Endothelial cell of umbilical vein (primary cell): ENCODE measurements at places on chromosomes 16 and 17. TPM values are rescaled to one million over a fixed set of nuclear protein-coding genes. Genes with fewer than 3 reads are reported as not detected.
A peak's percentile ranks its signal among the peaks of the same experiment; 100 is the strongest.

ITGB4 gene
- 4.1 and 4.2 TPM in 2 replicates for total RNA-seq

TPSB2 gene
- total RNA-seq = not detected in 2 replicates

PLCG2 gene
- total RNA-seq = 9.6 and 13.6 TPM in 2 replicates

LPO gene
- total RNA-seq = not detected in 2 replicates

CHAD gene
- total RNA-seq = not detected in 2 replicates

CDRT15L2 gene
- total RNA-seq = not detected in 2 replicates

ABCA6 gene
- 16.8 and 30.5 TPM in 2 replicates for total RNA-seq

MAP3K14 gene
- 7.9 and 9.8 TPM in 2 replicates for total RNA-seq

PERCC1 gene
- not detected in 2 replicates for total RNA-seq

- H3K4me3 ChIP-seq = no peak overlapping the region
- peaks cover 9% of the 10 kb centered on the region for H3K4me1 ChIP-seq
- H3K27me3 ChIP-seq = peaks cover under 1% of the 10 kb centered on the region
- H3K36me3 ChIP-seq = no peaks in the 10 kb centered on the region
Observed at GRCh38 chr17:32909787-32910369, 18.1 kb upstream of the TMEM98 start.

DNA sequence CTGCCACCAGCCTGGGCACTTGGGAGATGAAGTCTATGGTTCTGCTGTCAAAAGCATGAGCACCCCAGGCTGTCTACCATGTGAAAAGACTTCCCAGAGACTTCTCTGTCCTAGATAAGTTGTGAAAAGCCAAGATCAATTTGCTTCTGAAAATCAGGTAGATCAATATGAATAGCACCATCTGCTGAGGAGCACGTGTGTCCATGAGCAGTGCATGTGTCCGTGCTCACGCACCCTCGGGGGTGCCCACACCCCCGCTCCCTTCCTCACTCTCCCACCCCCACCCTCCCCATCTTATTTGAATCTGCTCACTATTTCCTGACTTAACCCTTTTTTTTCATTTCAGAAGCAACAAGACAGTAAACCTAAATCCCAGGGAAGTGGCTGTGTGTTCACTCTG lies 238.3 kb upstream of the SDK2 start:
- no peak for DNase-seq
- H3K27me3 ChIP-seq = no peaks in the 10 kb centered on the region
- no peaks in the 10 kb centered on the region for H3K4me1 ChIP-seq
- no peak overlapping the region for H3K4me3 ChIP-seq

DNA sequence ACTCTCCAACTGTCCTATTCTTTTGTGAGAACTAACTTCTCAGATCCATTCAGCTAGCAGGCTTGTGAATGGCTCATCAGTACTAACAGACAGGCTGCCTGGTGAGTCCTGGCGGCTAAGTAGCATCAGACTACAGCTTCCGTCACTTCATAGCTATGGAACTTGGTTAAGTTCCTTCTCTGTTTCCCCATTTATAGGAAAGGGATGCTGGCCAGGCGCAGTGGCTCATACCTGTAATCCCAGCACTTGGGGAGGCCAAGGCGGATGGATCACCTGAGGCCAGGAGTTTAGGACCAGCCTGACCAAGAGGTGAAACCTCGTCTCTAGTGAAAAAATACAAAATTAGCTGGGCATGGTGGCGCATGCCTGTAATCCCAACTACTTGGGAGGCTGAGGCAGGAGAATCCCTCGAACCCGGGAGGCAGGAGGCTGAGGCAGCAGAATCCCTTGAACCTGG lies 49.9 kb upstream of the TANGO6 start:
- H3K4me1 ChIP-seq = no peaks in the 10 kb centered on the region
- no peak overlapping the region for H3K27ac ChIP-seq
- no peak for DNase-seq
- H3K36me3 ChIP-seq = no peaks in the 10 kb centered on the region
- no peak overlapping the region for H3K4me3 ChIP-seq

- H3K36me3 ChIP-seq = no peaks in the 10 kb centered on the region
- H3K4me3 ChIP-seq = no peak overlapping the region
- DNase-seq = peak; percentile 31
- no peaks in the 10 kb centered on the region for H3K4me1 ChIP-seq
- H3K27me3 ChIP-seq = no peaks in the 10 kb centered on the region
- no peak overlapping the region for H3K27ac ChIP-seq
Observed at GRCh38 chr17:81371910-81372760, 23.1 kb upstream of the BAHCC1 start.

DNA sequence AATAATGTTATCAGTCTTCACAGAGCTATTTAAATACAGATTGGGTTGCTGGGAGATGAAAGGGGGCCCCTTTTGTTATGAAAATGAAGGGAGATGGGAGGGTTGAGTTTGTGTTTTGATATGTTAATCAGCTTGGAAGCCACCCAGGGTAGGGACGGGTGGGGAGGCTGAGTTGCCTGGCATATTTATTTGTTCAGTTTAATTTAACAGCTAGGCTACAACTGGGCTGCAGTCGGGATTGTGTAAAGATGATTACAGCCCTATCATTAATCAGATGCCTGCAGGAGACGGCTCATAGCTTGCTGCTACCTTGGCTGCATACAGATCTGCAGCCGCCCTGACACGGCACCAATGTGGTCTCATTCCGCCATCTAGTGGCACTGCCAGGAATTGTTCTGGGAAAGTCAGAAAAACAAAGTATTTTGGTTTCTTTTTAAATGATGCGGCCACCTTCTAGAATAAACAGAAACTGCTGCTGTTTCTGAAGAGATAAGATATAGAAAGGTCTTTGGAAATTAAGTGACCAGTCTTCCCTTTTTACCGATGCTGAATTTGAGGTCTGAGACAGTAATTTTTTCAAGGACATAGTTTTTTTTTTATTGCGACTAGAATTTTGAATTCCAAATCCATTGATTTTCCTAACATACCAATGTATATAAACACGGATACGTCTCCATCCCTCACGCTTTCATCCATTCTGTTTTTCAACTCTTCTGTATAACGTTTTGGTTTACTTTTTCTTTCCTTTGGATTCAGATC lies 458.0 kb upstream of the ASIC2 start:
- H3K36me3 ChIP-seq = no peaks in the 10 kb centered on the region
- DNase-seq = peak; percentile 64
- H3K4me1 ChIP-seq = no peaks in the 10 kb centered on the region

- no peak overlapping the region for H3K27ac ChIP-seq
Observed at GRCh38 chr17:21208352-21208751, 5.6 kb downstream of the TMEM11 start.

DNA sequence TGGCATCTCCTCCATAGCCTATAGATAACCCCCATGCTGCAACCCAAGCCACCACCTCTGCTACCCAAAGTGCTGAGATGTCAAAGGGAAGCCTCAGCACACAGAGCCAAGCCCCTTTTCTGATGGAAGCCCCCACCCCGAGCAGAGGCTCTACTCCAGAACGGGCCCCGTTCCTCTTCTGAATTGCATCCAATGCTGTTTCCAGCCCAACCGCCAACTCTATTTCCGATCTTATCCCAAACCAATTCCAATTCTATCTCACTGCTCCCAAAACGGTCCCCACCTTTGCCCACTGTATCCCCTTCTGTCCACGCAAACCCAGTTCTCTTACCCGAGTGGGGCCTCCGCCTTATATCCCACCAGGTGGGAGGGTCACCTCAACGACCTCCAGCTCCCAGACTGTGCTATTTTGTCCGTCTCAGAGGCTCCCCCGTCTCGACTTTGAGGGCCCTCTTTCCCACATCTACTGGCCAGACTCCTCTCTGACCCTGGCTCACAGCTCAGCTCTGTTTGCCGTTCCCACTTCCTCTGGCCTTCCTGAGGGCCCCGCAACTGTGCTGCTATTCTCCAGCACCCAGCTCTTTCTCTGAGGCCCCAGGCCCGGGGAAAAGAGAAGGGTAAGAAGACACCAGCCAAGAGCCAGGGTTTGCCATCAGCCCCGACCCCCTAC lies 487 bp downstream of the SRL start:
- peaks cover 7% of the 10 kb centered on the region for H3K4me1 ChIP-seq
- no peak overlapping the region for H3K4me3 ChIP-seq
- H3K36me3 ChIP-seq = no peaks in the 10 kb centered on the region
- no peaks in the 10 kb centered on the region for H3K27me3 ChIP-seq
- no peak overlapping the region for H3K27ac ChIP-seq

DNA sequence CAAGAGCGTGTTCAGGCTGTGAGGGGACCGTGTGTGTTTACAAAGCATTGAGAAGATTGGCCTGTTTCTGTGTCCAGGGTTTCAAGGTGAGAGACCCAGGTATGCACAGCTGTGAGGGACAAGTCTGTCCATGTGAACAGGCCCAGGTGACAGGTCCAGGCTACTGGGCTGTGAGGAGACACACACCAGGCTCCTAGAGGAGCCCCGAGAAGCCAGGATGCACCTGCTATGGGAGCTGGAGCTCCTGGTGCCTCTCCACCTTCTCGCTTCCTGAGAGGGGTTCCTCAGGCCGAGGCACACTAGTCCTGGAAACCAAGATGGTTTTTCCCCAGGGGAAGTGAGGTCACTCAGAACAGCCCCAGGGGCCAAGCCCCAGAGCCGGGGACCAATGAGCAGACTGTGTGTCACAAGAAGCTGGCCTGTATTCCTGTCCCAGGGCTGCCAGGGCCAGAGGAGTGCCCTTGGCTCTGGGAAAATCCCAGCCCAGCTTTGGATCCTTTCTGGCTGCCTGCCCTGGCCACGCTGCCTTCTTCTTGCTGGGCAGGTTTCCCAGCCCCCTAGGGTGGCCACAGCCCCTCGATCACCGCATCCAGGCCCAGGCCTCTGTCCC lies 153.4 kb upstream of the PLCG2 start:
- no peak overlapping the region for H3K4me3 ChIP-seq
- H3K27ac ChIP-seq = peak overlapping the region; percentile 90
- peak; percentile 96 for DNase-seq
- H3K4me1 ChIP-seq = peaks cover 31% of the 10 kb centered on the region

DNA sequence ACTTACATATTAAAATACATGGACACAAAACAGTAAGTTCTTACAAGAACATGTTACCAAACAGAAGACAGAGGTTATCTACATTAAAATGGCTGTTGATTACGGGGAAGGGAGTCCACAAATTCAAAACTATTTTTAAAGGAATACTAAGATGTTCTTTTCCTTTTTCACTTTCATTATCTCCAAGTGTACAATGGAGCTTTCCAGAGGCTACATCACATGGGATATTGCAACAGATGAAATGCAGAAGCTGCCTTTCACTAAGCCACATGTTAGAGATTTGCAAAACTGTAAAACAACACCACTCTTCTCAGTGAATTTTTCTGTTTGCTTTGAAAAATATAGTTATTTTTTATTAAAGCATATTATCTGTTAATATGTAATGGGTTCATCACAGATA lies 53.6 kb downstream of the XPO6 start:
- peaks cover 9% of the 10 kb centered on the region for H3K36me3 ChIP-seq
- no peak overlapping the region for H3K4me3 ChIP-seq
- no peak overlapping the region for H3K27ac ChIP-seq
- H3K4me1 ChIP-seq = no peaks in the 10 kb centered on the region
- no peak for DNase-seq

- no peaks in the 10 kb centered on the region for H3K36me3 ChIP-seq
- no peaks in the 10 kb centered on the region for H3K27me3 ChIP-seq
- no peak overlapping the region for H3K27ac ChIP-seq
- H3K4me3 ChIP-seq = no peak overlapping the region
- DNase-seq = no peak
Observed at GRCh38 chr16:77692612-77693011, 29.7 kb upstream of the NUDT7 start.

DNA sequence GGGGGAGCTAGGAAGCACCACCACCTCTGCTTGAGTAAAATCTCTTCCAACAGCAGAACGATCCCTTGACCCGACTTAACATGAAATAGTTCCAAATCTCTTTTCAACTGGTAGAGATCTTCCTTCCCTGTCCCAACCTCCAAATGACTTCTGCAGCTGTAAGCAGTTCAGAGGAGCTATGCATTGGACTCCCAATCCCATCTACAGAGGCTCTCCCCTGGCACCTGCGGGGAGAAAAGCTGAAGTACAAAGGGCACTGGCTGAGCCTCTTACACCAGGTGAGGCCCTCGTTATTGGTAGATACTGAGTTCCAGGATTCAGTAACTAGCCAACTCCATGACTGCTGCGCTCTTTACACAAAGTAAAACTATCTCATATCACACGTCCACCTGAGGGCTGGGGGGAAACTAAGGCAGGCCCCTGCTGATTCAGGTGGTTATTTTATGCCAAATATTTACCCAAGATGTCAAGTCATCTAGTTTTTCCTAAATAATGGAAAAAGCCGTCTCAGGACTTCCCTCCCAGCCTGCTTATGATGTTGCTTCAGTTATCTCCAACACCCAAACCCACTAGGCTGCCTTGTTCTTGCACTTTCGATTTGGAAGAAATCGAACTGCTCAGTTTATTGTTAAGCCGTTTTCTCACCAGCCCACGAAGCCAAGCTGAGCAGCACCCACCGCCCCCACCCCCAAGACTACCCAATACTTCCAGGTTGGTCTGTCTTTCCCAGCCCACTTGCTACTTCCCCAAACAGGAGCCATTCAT lies 3.2 kb downstream of the ACTG1 start:
- H3K27ac ChIP-seq = no peak overlapping the region
- H3K27me3 ChIP-seq = no peaks in the 10 kb centered on the region
- H3K4me1 ChIP-seq = peaks cover 20% of the 10 kb centered on the region
- peak; percentile 29 for DNase-seq
- peaks cover 24% of the 10 kb centered on the region for H3K36me3 ChIP-seq

DNA sequence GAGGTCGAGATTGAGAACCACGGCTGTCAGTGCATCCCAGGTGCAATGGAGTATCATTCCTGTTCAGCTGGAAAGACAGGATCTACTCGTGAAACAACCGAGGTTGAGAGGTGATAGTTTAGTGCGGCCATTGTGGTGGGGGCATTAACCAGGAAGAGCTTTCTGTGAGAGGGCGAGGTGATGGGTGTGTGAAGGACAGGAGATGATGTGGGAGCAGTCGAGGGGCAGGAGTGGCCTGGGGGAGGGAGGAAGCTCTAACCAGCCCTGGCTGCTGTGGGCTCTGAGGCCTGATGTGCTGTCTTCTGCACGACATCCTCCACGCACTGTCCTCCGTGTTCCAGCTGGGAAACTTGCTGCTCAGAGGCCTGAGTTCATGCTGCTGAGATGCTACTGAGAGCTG lies 22.0 kb downstream of the GOSR2 start:
- H3K4me1 ChIP-seq = peaks cover 11% of the 10 kb centered on the region
- no peak overlapping the region for H3K4me3 ChIP-seq
- H3K27ac ChIP-seq = no peak overlapping the region
- DNase-seq = no peak
- H3K27me3 ChIP-seq = no peaks in the 10 kb centered on the region

- no peaks in the 10 kb centered on the region for H3K4me1 ChIP-seq
- no peaks in the 10 kb centered on the region for H3K36me3 ChIP-seq
- no peaks in the 10 kb centered on the region for H3K27me3 ChIP-seq
Observed at GRCh38 chr17:72502371-72503341, 381.8 kb downstream of the SOX9 start.
